ENCODE measurements at places on chromosomes 2 and 18.

DNA sequence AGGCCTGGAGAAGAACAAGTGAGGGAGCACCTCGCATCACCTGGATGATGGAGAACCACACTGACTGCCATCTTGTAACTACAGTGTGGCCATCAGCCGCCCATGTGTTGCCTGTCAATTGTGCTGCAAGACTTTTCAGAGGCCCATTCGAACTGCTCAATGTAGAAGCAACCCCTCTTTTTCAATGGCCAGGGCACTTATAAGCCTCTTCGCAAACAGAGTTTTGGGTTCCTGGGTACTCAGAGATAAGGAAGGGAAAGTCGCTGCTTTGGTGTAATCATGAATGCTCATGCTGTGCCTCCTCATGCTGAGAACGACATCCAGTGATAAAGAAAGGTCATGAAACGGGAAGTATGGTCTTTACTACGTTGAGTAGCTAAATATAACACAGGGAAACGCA, 143.9 kb upstream of the SLC39A10 start:
- DNase-seq, result peak; percentile 94

DNA sequence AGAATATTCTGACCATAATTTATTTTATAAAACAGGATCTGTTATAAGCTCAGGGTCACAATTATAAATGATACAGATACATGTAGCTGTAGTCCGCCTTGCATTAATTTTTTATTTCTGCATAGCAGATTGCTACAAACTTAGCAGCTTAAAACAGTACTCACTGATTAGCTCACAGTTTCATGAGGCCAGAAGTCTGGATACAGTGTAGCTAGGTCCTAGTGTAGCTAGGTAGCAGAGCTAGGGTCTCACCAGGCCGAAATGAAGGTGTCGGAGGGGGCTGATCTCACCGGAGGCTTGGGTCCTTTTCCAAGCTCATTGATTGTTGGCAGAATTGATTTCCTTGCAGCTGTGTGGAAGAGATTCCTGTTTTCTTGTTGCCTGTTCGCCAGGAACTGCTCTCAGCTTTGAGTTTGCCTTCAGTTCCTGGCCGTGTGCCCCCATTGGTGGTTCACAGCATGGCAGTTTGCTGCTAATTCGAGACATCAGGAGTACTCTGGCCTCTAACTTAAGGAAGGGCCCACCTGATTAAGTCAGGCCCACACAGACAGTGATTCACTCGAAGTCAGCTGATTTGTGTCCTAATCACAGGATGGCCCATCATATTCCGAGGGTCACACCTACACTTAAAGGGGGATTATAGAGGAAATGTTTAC, 18.4 kb downstream of the NAPG start:
- DNase-seq, result no peak

GRCh38 chr2:30948130-30948529, 140.9 kb upstream of the CAPN13 start:
- DNase-seq, result no peak

GRCh38 chr2:197327472-197328098, 17.0 kb upstream of the ANKRD44 start:
- DNase-seq, result peak; percentile 40

- DNase-seq, result peak; percentile 33
These were observed 266.9 kb downstream of the TWIST2 start for GRCh38 chr2:239114616-239115265.

DNA sequence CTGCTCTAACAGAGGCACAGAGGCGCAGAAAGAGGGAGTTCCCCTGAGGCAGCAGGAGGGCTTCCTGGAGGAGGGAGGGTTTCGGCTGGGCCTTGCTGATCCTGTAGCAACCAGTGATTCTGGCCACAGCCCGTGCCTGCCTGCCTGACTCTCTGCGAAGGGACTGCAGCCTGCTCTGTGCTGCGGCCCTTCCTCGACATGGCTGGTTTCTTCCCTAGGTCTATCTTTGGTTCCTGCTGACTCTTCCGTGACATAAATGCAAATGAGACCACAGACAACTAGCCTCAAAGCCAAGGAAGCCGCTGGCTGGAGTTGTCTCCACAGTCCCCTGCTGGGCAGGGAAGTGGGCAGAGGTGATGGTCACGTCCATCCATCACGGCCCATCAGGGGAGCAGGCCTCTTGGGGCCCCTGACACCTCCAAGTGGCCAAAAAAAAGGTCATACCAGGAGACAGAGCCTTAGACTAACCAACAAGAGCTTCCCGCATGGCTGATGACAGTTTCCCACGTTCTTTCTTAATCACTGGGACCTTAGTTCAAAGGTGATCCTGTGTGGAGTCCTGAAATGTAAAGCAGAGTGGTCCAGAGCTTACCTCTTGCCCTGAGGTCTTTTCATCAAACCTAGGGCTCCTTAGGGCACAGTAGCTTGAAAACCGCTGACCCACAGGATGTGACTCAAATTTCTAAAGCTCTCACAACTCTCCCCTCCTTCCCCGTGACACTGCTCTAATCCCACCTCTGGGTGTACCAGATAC, 55.3 kb downstream of the HS1BP3 start:
- peak; percentile 22 for DNase-seq

- DNase-seq, result no peak
These were observed 132.8 kb upstream of the PDE1A start for GRCh38 chr2:182559623-182560022.

GRCh38 chr2:158967114-158967730, 1.2 kb upstream of the TANC1 start:
- peak; percentile 31 for DNase-seq

GRCh38 chr2:71575966-71576365, 122.6 kb downstream of the DYSF start:
- DNase-seq, result no peak

- peak; percentile 78 for DNase-seq
These were observed 101.9 kb downstream of the NOL4 start for GRCh38 chr18:34122724-34123334.

DNA sequence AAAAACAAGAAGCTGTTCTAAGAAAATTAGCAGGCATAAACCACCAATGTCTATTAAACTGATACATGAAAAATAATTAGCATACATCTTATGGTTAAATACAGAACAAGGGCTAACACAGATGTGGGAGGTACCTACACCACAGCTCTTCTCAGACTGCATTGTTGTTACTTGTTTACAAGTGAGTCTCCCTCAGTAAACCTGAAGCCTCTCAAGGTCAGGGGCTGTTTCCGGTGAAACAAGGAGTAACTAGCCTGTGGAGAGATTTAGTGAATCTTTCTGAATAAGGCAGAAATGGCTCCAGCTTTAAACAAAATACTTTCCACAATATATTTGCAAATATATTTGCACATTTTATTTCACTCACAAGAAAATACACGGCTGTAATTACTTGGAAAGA, 244.0 kb downstream of the FIGN start:
- no peak for DNase-seq

DNA sequence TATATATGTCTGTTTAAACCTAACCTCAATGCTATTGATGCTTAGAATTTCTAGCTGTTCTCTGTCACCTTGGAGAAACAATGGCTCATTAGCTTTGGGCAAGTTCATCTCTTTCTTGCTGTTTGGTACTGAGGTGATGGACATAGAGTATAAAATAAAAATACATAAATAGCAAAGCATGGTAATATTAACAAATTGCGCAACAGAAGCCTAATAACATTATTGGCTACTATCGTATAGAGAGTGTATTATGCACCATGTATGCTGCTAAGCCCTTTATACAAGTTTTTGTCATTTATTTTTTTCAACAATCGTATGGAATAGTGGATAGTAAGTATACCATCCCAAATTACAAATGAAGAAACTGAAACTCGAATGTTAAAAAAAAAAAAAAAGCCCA, 100.1 kb downstream of the ICOS start:
- no peak for DNase-seq

GRCh38 chr2:45330108-45330507, 281.0 kb downstream of the SRBD1 start:
- no peak for DNase-seq

GRCh38 chr2:239601201-239601851, 200.5 kb upstream of the HDAC4 start:
- no peak for DNase-seq

DNA sequence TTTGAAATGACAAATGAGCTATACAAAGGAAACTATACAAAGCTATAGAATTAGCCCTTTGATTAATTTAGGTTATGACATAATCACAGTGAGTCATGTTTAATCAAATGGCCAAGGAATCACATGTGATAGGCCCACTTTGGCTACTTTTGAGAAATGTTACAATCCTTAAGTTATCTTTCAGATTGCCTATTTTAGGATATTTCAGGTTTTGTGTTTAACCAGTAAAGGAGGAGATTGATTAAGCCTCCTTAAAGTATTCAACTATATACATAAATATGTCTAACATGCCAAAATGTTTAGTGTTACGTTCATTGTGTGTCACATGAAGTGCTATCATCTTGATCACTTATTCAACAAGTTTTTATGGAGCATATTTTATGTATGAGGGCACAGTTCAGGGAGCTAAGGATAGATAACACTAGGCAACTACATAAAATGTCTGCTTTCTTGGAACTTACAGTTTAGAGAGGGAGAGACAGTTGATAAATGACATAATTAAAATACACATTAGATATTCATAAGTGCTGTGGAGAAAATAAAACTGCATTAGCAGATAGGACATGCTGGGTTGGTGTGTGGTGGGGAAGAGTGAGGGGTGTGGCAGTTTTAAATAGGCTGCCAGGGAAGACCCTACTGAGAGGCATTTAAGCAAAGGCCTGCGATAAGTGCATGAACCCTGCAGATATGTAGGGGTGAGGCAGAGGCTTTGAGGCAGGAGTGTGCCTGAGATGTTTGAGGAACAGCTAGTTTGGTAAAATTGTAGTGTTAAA, 77.2 kb downstream of the LTBP1 start:
- DNase-seq, result peak; percentile 51

DNA sequence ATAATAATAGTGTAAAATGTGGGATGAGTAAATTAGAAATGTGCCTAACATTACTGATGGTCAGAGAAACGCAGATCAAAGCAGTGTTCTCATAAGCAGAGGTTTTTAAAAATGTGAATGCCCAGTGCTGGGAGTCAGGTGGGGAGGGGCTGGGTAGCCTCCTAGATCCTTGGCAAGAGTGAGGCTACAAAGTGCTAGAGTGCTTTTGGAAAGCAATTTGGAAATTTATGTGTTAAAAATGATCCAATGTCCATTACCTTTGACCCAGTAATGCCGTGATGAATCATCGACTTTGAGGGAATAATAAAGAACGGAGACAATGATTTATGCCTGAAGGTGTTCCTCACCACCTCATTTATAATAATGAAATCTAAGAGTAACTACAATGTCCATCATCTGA, 44.9 kb upstream of the TWIST2 start:
- DNase-seq, result no peak

- peak; percentile 62 for DNase-seq
These were observed 4.2 kb upstream of the PAX8 start for GRCh38 chr2:113282747-113283533.

DNA sequence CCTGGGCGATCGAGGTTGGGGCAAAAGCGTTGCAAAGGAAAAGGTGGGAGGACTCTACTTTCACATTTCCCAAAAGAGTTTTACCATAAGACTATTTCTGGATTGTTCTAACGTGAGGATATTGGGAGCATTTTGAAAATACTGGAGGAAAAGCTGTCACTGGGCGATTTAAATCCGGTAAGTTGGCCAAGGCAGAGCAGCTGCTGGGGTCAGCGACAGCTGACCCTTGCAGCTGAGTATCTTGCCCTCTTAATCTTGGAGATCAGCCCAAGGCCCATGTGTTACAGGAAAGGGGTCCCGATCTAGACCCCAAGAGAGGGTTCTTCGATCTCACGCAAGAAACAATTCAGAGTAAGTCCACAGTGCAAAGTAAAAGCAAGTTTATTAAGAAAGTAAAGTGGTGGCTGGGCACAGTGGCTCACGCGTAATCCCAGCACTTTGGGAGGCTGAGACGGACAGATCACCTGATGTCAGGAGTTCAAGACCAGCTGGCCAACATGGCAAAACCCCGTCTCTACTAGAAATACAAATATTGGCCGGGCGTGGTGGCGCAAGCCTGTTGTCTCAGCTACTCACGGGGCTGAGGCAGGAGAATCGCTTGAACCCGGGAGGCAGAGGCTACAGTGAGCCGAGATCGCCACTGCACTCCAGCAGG, 964 bp upstream of the ST3GAL5 start:
- no peak for DNase-seq

DNA sequence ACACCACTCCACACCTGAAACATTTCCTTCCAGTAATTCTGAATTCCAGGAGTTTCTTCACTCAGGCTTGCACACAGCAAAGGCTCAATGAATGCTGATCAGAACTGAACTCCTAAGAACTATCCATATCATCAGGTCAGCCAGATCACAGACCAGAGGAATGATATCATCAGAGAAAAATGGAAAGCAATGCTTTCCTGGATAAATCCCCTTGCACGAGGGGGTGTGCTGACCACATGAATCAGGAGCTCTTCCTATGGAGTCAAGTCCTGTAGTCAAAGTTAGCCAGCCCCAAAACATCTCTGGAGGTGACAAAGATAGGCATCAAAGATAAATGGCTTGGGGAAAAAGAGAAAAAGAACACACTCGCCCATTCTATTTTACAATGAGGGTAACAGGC, 83.8 kb upstream of the ACVR2A start:
- DNase-seq, result no peak

GRCh38 chr2:101832114-101832513, 134.6 kb downstream of the MAP4K4 start:
- peak; percentile 55 for DNase-seq

DNA sequence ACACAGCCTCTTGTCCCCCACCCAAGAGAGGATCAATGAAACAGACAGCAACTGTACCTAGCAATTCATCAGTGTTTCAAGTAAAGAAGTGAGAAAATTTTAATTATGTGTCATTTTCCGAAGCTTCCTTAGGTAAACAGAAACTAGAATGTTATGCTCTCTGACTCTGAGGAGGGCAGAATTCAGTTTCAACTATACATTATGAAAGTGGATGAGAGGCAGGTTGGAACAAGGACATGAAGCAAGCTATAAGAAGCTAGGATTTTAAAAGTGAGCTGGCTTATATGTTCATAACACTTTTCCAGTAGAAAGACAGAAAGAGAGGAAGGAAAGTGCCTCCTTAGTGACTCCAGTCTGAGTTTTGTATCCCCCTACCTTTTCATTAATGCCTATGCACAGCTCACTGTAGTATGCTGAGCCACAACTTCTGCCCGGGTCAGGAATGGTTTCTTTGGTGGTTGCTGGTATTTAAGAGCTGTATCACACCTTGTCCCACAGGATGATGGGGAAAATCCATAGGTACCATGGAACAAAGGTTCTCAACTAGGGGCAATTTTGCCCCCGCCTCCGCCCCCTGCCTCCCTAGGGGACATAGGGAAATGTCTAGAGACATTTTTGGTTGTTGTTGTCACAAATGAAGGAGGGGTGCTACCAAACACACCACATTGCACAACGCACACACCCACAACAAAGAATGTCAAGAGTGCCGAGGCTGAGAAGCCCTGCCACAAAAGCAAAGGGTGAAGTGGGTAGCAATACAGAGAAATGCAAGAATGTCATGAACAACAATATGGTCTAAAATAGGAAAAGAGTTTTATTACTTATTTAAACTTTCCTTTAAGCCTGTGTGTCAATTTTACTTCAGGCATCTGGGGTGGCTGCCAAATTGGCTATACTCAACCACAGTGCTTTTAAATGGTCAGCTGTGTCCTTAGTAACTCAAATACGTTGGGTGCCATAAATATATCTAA, 161.0 kb upstream of the ZFP36L2 start:
- no peak for DNase-seq

GRCh38 chr2:115161771-115162493, 719.5 kb downstream of the DPP10 start:
- DNase-seq, result peak; percentile 12

- no peak for DNase-seq
These were observed 36.4 kb downstream of the CTIF start for GRCh38 chr18:48575301-48575657.

- DNase-seq, result no peak
These were observed 18.6 kb upstream of the COL6A3 start for GRCh38 chr2:237432484-237433092.

GRCh38 chr2:218166791-218167190, at the start of gene CXCR1:
TSS of gene CXCR1 (minus strand) at chr2:218166962. CDS start at chr2:218165211, 1,751 bp downstream.
- DNase-seq, result peak; percentile 91

GRCh38 chr18:22084547-22084946, 84.8 kb upstream of the GATA6 start:
- no peak for DNase-seq
